ENCODE measurements at places on chromosomes 4 and X.

- DNase-seq, result no peak
Measured at GRCh38 chrX:641671-642435, 11.3 kb downstream of the SHOX start.

GRCh38 chr4:34850968-34851367, 1393.3 kb downstream of the ARAP2 start:
- peak; percentile 91 for DNase-seq

DNA sequence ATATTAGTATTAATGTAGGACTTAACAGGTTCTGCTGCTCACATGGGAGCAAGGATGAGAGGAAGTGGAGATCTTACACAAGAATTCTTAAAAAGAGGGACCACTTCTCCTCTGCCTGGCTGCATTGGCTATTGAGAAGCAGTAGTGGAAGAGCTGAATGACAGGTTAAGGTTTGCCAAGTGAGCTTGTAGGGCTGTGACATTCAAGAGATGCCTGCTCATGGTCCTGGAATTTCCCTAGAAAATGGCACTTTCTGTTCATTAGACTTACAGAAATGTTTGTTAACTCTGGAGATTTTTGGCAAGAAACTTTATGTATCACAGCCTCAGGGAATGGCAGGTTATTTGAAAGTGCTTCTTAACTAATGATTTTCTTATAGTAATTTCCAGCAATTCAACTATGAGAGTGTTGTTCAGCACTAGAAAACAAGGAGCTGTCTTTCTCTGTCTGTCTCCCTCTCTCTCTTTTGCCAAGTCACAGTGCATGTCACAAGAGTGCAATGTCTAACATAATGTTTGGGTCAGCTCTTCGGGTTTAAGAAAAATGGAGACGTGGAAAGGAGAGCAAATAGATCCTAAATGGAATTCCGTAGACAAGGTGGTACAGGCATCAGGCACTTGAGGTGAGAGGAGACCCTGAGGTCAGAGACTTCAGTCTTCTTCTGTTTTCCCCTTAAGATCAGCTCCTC, 8.3 kb upstream of the NAP1L5 start:
- DNase-seq, result peak; percentile 47

GRCh38 chr4:18934197-18934596, 912.6 kb upstream of the LCORL start:
- DNase-seq, result no peak
